NB4 (cell line): ENCODE measurements at places on chromosomes 6 and 20.
A peak's percentile ranks its signal among the peaks of the same experiment; 100 is the strongest.

- peak; percentile 56 for DNase-seq
Measured at GRCh38 chr6:135087403-135087802, 32.8 kb upstream of the HBS1L start.

DNA sequence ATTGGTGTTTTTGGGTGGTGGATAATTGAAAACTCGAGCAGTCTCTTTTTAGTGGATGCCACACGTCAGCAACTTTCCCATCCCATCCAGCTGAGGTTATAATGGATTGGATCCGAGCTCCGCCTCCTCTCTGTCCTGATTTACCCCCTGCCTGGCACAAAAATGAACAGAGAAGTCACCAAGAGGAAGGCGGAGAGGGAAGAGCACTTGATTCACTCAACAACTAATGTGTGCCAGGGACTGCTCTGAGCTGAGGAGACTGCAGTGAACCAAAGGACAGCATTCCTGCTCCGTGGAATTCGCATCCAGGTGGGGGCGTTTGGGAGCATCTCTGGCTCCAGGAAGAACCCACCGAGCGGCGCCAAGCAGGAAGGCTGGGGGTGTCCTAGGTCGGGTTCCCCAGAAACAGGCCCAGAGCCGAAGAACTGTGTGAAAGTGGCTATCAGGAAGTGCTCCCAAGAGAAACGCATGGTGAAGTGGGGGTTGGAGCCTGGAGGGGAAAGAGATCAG, 95.8 kb upstream of the NAA20 start:
- DNase-seq: no peak

DNA sequence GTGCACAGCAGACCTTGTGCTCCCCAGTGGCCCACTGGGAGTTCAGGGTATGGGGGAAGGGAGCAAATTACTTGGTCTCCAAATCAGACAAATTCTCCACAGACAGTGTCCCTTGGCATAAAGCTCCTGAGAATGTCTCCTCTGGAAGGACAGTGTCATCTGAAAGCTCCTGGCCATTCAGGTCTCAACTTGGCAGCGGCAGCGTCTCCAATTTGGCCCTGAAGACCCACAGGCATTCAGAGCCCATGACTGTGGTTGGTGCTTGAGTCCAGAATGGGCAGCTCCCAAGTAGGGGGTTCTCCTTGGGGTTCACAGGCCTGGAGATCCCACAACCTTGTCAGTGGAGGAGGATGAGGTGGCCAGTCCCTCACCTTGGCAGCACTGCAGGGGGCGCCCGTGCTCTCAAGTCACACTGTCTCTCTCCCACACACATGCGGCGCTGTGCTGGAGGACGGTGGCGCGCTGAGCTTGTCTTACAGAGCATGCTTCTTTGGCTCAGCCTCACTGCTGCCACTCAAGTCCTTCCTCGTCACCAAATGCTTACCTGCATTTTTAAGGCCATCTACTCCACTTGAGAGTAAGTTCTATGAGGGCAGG, 20.7 kb downstream of the DYNLRB1 start:
- DNase-seq: peak; percentile 75

DNA sequence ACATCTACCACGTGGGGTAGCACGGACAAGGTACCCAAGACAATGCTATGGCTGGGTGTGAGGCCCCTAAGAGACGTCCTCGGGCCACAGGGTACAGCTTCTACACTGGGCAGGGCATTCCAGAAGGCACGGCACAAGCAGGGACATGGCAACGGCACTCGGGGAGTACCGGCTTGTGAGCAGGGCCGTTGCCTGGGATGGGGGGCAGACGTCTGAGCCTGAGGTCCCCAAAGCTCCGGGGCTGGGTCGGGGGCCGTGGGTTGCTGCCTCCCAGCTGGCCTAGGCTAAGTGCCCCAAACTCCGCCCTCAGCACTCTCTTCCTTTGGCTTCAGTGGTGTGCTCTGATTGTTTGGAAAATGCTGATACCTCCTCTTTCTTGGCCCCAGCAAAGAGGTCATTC, 110.6 kb downstream of the SULF2 start:
- DNase-seq: no peak

- DNase-seq: no peak
Measured at GRCh38 chr20:40579701-40580100, 109.3 kb downstream of the MAFB start.

GRCh38 chr6:104483225-104483834, 376.4 kb downstream of the HACE1 start:
- DNase-seq: peak; percentile 38

- DNase-seq: no peak
Measured at GRCh38 chr6:26067367-26067766, 19.9 kb upstream of the HFE start.

- no peak for DNase-seq
Measured at GRCh38 chr20:6703656-6704055, 63.8 kb upstream of the BMP2 start.
